Stimulated activated CD8-positive, alpha-beta memory T cell treated with anti-CD3 and anti-CD28 coated beads, Interleukin-7, amount 100 ng/mL, for 24 hours (primary cell): ENCODE measurements at places on chromosomes 7 and 10.

- no peak for DNase-seq
These were observed 17.1 kb upstream of the SCIN start for GRCh38 chr7:12553416-12553815.

DNA sequence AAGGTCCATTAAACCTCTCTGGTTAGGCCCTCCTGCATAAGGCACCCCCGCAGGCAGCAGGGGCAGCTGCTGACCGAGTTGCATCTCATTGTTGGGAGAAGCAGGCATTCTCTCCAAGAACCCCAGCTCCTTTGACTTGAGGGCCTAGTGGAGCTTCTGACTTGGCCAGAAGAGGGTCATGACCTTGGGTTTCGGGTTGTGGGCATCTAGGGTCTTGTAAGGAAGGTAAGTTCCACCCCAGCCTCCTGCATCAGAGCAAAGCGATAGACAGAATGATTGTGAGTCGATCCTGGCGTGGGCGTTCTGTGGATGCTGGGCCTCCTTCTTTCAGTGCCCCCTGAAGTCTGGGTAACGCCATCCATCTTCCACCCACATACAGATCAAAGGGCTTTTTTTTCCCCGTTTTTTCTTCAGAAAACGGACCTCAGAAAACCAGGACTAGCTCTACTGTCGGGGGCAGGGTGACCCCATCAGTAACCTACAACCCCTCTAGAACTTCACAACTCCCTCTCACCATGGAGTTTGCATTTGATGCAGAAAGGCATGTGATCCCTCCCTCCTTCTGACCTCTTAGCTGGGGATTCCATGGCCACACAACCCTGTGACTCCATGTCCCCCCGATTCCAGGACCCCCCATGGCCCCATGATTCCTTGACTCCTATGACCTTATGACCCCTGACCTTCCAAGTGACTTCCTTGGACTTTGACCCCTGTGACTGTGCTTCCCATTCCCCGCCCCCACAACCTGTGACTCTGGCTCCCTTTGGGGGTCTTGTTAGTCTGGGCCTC is 3.0 kb downstream of the SEMA4G start:
- no peak for DNase-seq

GRCh38 chr7:1290679-1291356 is 58.1 kb downstream of the UNCX start:
- DNase-seq = no peak

GRCh38 chr10:116978901-116979300 is 26.1 kb downstream of the SHTN1 start:
- DNase-seq = no peak

DNA sequence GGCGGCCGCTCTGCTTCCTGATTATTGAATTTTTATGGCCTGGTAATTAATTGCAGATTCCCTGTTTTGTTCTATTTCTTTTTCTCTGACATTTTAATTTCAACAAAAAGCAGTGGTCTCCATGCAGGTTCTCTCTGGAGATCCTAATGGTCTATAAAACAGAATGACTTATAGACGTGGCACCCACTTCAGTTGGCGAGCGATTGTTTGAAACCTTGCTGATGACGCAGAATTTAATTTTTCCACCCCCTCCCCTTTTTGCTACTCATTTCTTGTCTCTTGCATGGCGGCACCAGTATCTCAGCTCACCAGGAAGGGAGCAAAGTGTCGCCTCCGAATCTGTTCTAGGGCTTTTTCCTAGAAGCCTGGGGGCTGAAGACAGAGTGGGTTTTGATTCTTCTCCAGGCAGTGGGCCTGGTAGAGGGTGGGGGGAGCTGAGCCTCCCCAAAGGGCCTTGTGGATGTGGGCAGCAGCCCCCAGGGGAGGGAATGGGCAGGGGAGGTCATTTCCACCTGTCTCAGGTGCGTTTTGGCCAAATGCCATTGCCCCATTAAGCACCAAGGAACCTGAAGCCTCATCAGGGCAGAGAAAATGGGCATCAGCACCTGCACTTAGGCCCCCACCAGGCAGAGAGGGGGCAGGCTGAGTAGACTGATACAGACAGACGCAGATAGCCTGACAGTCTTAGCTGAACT is 3.5 kb upstream of the COMTD1 start:
- no peak for DNase-seq

DNA sequence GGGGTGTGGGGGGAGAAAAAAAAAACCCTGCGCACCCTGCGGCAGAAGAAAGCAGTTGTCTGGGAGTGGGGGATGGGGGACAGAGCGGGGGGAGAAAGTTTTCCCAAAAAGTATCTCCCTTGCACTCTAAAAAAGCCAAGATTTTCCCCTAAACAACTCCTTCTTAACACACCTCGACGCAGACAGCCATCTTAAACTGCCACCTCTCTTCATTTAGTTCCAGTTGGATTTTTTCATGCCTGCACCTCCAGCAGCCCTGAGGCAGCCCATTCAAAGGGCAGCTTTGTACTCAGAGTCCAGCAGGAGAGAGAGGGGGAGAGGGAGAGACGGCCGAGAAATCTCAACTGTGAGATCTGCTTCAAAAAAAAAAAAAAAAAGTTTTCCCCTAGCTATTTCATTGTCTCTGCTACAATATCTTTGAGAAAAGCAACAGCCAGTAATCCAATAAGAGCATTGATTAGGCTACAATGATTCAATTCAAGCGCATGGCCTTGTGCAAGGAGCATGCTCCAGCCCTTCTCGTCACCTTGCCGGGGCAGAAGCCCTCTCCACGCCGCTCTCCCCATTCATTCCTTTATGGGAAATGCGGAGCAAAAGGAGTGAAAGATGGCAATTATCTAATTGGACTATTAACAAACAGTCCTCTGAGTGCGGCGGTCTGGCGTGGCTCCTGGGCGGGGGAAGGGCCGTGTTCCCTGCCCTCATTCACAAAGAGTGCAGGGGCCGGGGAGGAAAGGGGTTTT is 939 bp upstream of the VAX1 start:
- no peak for DNase-seq

- DNase-seq = no peak
These were observed 156.4 kb upstream of the MINDY3 start for GRCh38 chr10:16016688-16017087.

DNA sequence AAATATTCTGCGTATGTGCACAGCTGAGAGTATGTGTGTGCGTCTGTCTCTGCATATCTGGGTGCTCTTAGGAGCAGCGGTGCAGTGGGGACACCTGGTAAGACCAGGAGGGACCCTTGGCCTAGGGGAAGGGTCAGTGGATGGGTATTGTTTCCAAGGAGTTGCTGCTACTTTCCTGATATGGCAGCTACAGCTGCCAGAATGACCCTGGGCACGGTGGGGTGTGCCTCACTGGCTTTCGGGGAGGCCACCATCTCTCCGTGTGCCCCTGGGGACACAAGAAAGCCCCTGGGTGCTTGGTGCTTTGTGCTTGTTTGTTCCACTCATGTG is 8.6 kb downstream of the PFKFB3 start:
- DNase-seq = no peak

GRCh38 chr10:128130051-128130450 is 3.8 kb upstream of the MKI67 start:
- no peak for DNase-seq

- no peak for DNase-seq
These were observed 276.9 kb downstream of the ZMYND11 start for GRCh38 chr10:412109-412508.

- no peak for DNase-seq
These were observed 122.0 kb downstream of the FAM53B start for GRCh38 chr10:124622158-124622557.

GRCh38 chr7:129498021-129498420 is 4.3 kb upstream of the SMKR1 start:
- no peak for DNase-seq

DNA sequence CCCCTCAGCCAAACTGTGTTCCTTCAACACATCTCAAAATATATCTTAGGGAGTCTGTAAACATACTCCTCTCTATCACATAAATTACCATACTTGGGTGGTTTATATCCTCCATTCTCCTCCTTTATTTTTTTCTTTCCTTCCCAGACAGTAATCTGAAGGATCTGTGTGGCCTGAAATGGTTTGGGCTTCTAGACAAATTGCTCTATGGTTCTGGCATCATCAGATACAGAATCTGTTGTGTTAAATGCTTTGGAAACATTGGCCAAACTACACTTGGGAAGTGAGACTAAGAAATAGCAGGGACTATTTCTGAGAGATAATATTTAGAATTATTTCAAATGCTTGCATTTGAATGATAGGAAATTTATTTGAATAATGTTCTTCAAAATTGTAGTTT is 353.0 kb upstream of the KCND2 start:
- no peak for DNase-seq
